Activated CD8-positive, alpha-beta T cell treated with anti-CD3 and anti-CD28 coated beads, Interleukin-2, amount 10 ng/mL, durations not matched to agents 7 days and 5 days (primary cell): ENCODE measurements at places on chromosomes 11 and 22. TPM values are rescaled to one million over a fixed set of nuclear protein-coding genes. Genes with fewer than 3 reads are reported as not detected.
A peak's percentile ranks its signal among the peaks of the same experiment; 100 is the strongest.

CLNS1A gene
- total RNA-seq = 103 TPM

HBE1 gene
- total RNA-seq = not detected

GRCh38 chr22:19419086-19419463, 12.5 kb downstream of the HIRA start:
- H3K27me3 ChIP-seq = no peaks in the 10 kb centered on the region
- H3K4me3 ChIP-seq = no peak overlapping the region
- peak overlapping the region; percentile 89 for H3K27ac ChIP-seq

GRCh38 chr11:5847711-5848110, 6.0 kb upstream of the OR52E6 start:
- H3K27me3 ChIP-seq = no peaks in the 10 kb centered on the region
- no peaks in the 10 kb centered on the region for H3K4me1 ChIP-seq
- no peak overlapping the region for H3K4me3 ChIP-seq
- H3K36me3 ChIP-seq = no peaks in the 10 kb centered on the region
- DNase-seq = no peak
- H3K27ac ChIP-seq = no peak overlapping the region

GRCh38 chr22:46682011-46682731, 55.9 kb downstream of the CERK start:
- peaks cover 22% of the 10 kb centered on the region for H3K4me1 ChIP-seq
- no peak overlapping the region for H3K27ac ChIP-seq
- H3K4me3 ChIP-seq = no peak overlapping the region
- peaks cover 16% of the 10 kb centered on the region for H3K36me3 ChIP-seq
- no peaks in the 10 kb centered on the region for H3K27me3 ChIP-seq

- H3K4me1 ChIP-seq = no peaks in the 10 kb centered on the region
- no peaks in the 10 kb centered on the region for H3K27me3 ChIP-seq
- H3K36me3 ChIP-seq = no peaks in the 10 kb centered on the region
- H3K4me3 ChIP-seq = no peak overlapping the region
- no peak for DNase-seq
Measured at GRCh38 chr11:36041988-36042611, 98.2 kb downstream of the LDLRAD3 start.

DNA sequence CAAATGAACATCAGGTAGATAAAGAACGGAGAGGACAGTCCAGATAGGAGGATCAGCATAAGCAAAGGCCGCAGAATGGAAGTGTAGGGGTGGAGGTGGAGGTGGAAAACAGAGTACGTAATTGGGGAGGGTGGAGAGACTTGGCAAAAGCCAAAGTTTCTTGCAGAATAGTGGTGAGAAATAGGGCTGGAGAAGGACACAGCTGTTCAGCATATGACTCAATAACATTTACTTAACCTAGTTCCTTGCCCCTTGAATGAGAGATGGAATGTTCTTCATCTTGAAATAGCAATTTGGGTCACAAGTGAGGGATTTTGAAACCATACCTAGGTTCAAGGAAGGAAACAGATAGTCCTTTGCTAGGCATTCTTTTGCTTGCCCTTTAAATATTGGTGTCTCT, 235.9 kb upstream of the ARHGAP20 start:
- H3K4me1 ChIP-seq = no peaks in the 10 kb centered on the region
- H3K4me3 ChIP-seq = no peak overlapping the region
- no peaks in the 10 kb centered on the region for H3K36me3 ChIP-seq
- H3K27me3 ChIP-seq = no peaks in the 10 kb centered on the region
- DNase-seq = no peak
- H3K27ac ChIP-seq = no peak overlapping the region

DNA sequence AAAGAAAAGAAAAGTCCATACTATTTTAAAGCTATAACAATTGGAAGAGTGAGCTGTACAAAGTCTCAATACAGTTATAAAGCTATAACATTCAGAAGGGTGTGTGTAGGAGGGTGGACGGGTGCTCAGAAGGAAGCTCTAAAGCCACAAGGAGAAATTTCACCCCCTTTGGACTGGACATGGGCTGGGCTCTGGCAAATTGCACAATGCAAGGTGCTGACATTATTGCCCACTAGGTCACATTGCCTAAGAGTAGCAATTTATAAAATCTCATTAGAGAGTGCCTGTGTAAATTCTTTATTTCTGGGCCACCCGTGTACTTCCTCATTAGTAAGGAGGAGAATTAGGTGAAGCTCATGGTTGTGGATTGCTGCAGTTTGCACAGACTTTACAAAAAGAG, 5.7 kb upstream of the APOBEC3A start:
- no peak overlapping the region for H3K4me3 ChIP-seq
- no peak for DNase-seq
- H3K36me3 ChIP-seq = no peaks in the 10 kb centered on the region
- no peak overlapping the region for H3K27ac ChIP-seq

- H3K4me3 ChIP-seq = no peak overlapping the region
- no peaks in the 10 kb centered on the region for H3K4me1 ChIP-seq
- no peak overlapping the region for H3K27ac ChIP-seq
- DNase-seq = no peak
Measured at GRCh38 chr22:19998232-19998951, 18.2 kb downstream of the ARVCF start.
